CD4-positive, alpha-beta T cell treated with Interleukin-2 at 100 ng/mL for 4 hours (primary cell): ENCODE measurements at places on chromosomes 12 and 14.

DNA sequence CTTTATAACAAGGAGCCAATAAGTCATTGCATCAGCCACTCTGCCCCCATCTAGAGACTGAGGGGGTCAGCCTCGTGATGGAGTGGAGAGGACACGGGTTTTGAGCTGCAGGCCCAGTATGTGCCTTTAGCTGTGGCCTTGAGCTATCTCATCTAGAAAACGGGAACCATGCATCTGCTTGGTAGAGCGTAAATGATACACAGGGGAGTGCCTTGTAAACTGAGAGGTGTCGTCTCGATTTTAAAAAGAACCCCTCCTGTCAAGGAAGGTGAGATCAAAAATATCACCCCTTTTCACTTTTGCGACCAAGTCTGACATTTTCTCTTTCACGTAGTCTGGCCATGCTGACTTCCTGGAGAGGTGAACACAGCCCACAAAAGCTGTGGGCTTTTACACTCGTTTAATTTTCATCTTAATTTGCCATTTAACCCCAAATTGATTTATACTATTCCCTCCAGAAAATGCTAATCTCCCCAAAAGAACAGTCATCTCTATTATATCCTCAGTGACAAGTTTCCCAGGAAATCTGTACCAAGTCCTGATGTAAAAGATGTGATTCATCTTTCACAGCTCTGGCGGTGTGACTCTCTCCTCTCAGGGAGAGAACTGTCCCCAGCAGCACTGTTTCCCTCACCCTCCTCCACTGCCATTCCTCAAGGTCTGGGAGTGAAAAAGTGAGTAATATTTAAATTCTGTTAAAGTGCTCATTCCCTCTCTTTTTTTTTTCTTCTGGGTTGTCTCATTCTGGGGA lies 30.6 kb downstream of the VCPKMT start:
- peak; percentile 42 for DNase-seq

- no peak for DNase-seq
These were observed 27.6 kb downstream of the CACNA2D4 start for GRCh38 chr12:1890810-1891209.

DNA sequence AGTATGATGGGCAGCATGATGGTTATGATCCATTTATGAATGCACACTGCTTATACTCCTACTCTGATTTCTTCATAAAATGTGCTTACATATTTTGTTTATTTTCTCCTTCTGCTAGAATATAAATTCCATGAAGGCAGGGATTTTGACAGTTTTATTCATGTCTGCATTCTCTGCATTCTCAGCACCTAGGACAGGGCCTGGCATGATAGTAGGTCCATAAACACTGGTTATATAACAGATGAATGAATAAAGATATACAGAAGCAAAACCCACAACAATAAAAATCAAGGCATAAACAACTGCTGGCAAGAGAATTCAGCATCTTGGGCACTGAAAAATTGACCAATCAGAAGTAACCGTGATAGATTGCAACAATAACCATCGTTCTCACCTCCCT lies 115.4 kb downstream of the WIF1 start:
- DNase-seq = no peak

DNA sequence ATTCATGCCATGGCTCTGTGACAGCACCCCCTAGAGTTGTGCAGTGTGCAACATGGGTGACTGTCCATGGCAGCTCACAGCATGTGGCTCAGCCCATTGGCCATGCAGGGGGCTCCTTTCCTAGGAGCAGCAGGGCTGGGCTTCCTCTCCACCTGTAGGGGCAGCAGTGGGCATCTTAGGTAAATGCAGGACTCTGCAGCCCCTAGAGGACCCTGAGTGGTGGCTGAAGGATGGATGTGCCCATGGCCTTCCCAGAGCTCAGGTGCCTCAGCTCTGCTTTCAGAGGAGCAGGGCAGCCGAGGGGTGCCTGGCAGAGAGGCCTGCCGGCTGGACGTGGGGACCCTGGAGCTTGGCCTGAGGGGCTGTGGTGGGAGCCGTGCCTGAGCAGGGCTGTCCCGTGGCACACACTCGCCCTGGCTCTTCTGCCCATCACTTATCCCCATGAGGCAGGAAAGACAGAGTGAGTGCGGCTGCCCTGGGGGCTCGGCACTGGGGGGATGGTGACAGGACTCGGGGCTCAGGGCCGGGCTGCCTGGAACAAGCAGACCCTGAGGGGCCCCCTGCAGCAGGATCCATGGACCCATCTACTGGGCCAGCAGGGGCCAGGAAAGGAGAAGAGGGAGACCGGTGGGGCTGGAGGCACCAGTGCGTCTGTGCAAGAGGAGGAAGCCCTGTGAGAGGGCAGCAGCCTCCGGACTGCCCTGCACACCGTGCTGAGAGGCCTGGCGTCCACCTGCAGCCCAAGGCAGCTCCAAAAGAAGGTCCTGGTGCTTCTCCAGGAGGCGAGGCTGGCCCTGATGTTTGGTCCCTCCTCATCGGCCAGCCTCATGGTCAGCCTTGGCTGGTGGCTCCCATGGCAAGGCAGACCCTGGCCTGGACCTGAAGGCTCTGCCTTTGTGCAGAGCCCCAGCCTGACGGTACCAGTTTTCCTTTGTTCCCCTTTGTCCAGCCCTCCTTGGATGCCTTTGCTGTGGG lies 7.6 kb downstream of the ADSS1 start:
- no peak for DNase-seq

GRCh38 chr12:11607313-11608081 lies 42.0 kb upstream of the ETV6 start:
- DNase-seq = no peak
